ENCODE measurements at places on chromosomes 6 and 20.

DNA sequence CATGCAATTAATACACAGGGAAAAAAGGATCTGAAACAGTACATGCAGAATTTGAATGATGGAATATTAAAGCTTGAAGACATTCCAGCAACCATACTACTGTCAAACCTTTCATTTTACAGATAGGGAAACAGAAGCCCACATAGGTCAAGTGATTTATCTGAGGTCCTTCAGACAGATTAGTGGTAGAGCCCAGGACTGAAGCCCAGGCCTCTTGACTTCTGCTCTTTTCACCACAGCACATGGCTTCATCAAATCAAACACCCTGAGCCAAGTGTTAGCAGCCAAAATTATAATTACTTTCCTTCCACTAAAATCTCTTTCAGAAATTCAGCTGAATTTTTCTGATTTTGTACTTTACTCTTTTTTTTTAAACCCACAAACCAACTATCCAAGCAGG, 435.6 kb upstream of the RUNX2 start:
- DNase-seq: no peak

DNA sequence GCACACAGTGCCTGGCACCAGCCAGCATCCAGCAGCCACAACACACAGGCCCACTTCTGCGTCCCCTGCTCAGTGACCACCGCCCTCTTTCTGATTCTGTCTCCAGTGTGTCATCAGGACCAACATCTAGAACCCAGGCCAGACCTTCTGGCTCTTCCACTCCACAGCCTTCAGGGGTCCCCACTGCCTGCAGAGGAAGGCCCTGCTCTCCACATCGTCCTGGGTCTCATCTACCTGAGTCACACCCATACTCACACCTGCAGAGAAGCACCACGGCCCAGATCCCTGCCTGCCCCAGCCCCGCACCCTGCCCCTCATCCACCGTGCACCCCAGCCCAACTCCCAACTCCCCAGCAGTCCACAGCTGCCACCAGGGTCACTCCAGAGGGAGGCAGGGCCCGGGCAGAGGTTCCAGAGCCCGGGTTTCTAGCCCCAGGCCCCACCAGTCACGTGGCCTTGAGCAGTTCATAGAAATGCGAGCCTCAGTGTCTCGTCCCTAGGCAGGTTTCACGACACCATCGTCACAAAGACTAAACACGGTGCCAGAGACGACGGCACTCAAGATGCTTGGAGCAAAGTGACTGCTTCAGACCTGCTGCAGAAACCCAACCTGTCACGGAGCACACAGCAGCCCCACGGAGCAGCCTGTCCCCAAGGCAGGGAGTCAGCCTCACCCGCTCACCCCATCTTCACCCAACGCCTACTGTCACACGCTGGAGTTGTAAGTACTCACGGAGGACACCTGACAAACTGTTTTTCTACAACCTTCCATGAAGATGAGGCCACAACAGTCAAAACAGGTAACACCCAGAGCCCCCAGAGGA, 16.1 kb downstream of the TAF4 start:
- DNase-seq: no peak

GRCh38 chr20:56392881-56393482, 537 bp downstream of the CSTF1 start:
- DNase-seq: no peak

DNA sequence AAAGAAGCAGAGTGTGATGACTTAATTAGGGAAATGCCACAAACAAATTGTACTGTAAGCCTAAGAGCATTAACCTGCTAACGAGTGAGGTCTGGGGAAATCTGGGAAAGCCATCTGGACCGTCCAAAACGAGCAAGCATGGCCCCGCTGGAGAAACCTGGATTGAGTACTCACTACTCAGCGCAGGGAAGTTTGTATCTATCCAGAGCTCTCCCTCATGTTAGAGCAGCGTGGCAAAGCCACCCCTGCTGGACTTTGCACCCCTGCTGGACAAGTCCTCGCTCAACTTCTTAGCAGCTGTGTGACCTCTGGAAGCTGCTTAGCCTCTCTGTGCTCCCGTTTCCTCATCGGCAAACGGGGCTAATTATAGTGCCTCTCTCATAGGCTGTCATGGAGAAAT, 37.3 kb downstream of the PSMG4 start:
- no peak for DNase-seq

DNA sequence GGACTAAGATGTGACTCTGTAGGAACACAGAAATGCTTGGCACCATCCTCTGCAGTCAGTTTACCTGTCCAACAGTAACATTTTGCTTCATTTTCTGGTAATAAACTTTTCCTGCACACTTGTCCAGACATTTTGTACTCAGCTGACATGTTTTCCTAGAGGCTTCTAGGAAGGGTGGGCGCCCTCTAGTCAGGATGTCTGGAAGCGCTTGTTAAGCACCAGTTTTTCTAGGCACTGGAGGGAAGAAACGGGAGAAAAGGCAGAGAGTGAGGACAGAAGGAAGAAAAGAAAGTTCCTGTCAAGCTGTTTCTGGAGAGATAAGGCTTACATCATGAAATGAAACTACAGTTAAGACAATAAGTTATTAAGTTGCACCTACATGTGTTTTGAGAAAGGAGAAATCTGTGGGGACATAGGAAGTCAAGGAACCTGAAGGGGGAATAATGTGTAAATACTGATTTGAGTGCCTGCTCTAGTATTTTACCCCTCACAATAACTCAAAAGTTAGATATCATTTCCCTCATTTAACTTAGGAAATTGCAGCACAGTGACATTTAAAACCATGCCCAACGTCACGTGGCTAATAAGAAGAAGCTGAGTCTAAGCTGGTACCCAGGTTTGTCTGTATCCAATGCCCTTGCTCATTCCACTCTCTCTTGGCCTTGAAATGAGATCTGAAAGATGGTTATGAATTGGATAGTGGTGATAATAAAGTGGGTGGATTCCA, 42.7 kb upstream of the TNFRSF21 start:
- DNase-seq: no peak

DNA sequence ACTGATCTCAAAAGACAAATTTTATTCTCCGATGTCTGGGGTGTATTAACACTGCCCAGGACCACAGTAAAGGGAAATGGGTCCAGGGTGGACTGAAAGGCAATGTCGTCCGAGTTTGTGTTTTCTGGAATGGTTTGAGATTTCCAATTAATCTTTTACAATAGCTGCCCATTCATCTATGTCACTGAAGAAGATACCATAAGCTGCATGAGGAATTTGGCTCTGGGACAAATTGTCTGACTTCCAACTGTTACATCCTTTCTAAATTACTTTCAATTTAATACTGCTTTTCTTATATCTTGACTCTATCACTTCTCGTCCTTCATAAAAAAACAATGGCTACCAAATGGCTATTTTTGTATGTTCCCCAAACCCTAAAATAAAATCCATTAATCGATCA, 130.7 kb upstream of the KCNK16 start:
- no peak for DNase-seq

DNA sequence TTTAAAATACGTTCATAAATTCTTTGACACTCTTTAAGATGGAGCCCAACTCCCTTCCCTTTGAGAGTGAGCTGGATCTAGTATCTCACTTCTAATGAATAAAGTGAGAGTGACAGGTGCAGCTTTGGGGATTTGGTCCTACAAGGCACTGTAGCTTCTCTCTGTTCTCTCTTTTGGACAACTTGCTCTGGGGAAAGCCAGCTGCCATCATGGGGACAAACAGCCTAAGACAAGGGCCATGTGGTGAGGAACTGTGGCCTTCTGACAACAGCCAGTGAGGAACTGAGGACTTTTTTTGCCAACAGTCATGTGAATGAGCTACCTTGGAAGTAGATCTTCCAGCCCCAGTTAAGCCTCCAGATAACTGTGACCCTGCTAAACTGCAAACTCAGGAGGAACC, 272.8 kb upstream of the AGPAT4 start:
- DNase-seq: no peak

DNA sequence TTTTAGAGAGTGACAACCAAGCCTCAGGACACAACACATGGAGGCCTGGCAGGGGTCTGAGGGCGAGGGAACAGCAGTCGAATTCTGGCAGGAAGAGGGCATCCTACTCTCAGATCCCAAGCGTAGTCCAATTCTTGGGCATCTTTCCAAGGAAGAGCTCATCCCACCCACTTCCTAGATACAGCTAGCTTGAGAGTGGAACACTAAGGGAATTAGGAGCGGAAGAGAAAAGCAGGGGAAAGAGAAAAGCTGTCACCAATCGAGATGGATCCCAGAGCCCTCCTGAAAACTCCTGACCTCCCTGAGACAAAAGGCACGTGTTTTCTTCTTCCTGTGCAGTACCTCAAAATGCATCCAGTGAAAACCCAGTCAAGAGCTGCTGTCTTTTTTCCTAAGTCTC, 67.1 kb downstream of the GFOD1 start:
- no peak for DNase-seq

- no peak for DNase-seq
Observed at GRCh38 chr6:15243910-15244619, 1.8 kb upstream of the JARID2 start.

DNA sequence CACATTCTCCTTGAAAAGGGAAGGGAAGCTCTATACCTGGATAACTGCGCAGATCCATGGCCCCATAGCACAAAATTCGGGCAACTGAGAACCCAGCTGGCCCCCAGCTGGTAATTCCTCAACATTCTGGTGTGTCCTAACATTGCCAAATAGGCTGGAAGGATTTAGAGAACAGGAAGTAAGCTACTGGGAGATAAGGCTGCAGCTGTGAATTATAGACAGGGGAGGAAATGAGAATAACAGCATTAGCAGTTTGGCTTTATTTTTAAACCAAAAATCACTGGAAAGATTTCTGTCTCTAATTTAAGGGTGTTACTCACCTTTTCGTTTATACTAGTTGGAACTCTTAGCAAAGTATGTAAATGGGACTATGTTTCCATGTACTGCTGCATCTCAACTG, 97.2 kb downstream of the TULP4 start:
- DNase-seq: no peak

GRCh38 chr20:35398660-35399144, 13.1 kb downstream of the UQCC1 start:
- no peak for DNase-seq

- peak; percentile 27 for DNase-seq
Observed at GRCh38 chr6:118660218-118660569, 8.8 kb upstream of the CEP85L start.

DNA sequence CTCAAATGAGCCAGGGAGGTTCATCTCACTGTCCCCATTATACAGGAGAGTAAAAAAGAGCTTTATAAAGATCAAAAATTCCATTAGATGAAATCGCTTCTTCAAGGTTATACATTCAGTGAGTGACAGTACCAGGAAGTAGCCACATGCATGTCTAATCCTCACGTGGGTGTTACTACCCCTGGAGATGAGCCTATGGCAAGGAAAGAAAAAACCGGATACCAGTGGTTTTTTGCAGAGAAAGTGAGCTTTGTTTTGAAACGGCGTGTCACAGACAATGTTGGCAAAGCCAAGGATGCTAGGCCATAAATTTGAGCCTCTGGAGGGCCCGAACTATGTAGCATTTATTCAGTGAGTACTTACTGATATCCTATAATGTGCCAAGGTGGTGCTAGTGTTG, 215.0 kb upstream of the RIN2 start:
- DNase-seq: no peak

DNA sequence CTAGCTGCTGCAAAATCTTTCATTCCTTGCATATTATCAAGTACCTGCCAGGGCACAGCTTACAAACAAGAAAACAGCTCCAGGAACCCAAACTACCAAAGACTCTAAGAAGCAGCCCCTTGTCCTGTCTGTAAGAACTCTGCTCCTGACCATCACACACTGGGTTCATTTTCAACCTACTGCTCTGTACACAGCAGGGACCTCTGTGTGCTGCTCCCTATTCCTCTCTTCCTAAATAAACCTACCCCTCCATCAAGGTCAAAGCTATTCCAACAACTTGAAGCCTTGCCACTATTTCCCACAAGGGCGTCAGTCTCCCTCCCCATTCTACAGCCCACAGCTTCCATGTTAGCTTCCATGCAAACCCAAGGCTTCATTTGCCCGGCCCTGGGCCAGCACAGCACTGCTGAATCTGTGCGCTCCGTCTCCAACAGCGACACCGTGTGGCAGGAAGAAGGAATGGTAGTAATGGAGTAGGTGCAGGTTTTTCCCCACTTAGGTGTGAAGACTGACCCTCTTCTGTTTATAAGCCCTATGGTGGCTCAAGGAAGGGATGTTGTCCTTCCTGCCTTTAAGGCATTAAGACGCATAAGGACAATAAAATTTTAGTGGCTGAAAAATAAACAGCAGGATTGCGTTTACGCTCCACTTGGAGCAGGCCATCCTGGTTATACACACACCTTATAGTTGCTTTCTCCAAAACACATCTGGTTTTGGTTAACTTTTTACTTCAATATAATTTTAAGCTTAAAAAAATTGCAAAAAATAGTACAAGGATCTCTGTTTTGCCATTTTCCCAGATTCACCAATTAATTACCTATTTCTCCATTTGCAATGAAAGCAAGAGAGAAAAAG, 115.2 kb upstream of the NXT1 start:
- DNase-seq: no peak

- no peak for DNase-seq
Observed at GRCh38 chr20:63653041-63653973, at the start of gene STMN3. Gene STMN3, minus strand, starts transcription at chr20:63653424. Its CDS starts 79 bp downstream, at chr20:63653345.

- DNase-seq: no peak
Observed at GRCh38 chr20:57434390-57434700, 43.1 kb downstream of the RBM38 start.

DNA sequence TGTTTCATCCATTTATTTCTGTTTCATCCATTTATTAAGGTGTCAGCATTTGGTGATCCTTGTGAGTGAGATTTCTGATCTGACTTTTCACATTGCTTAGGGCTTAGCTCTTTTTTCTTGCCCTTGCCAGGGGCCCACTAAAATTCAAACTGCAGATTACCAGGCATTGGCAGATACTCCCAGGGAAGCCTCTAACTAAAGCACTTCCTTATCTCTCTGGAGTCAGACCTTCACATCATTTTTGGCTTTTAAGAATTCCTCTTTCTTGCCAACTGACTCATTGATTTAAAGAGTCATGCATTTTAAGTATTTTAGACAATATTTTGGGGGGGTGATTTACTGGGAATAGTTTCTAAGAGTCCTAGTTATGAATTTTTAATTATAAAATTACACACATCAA, 2.6 kb upstream of the WFDC8 start:
- DNase-seq: no peak

GRCh38 chr20:62820962-62821725, 4.3 kb downstream of the COL9A3 start:
- no peak for DNase-seq

DNA sequence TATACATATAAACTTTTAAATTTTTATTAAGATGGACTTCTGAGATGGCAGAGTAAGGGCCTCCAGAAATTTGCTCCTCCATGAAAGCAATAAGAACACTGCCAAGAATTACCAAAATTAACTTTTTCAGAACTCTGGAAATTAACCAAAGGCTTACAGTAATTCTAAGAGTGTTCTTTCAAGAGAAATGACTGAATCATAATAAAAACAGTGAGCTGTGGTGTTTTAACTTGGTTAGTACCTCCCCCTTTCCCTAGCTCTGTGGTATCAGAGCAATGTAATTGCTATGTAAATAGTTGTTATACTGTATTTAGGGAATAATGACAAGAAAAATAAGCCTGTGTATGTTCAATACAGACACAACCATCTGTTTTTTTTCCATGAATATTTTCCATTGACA, 19.0 kb downstream of the HECA start:
- DNase-seq: no peak

- no peak for DNase-seq
Observed at GRCh38 chr6:107822176-107823046, 1.7 kb downstream of the SCML4 start.

- no peak for DNase-seq
Observed at GRCh38 chr6:118696271-118696670, 44.9 kb upstream of the CEP85L start.
